ENCODE measurements at places on chromosomes 5 and 9.

DNA sequence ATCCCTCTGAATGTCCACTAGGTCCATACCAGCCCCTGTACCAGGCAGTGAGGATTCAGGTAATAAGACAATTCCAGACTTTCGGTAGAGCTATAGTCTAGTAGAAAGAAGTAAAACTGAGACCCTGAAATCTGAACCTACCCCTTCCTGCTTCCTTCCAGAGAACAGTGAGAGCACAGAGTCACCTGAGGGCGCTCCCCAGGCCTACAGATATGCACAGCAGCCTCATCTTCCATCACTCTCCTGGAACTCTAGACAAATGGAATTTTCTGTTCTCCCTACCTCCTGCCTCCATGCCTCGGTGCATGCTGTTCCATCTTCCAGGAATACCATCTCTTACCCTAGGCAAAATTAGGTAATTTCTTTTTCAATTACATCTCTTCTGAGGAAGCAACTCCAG lies 3.1 kb upstream of the GNA14 start:
- DNase-seq, result no peak

GRCh38 chr5:96232602-96233001 lies 200.4 kb downstream of the PCSK1 start:
- no peak for DNase-seq

DNA sequence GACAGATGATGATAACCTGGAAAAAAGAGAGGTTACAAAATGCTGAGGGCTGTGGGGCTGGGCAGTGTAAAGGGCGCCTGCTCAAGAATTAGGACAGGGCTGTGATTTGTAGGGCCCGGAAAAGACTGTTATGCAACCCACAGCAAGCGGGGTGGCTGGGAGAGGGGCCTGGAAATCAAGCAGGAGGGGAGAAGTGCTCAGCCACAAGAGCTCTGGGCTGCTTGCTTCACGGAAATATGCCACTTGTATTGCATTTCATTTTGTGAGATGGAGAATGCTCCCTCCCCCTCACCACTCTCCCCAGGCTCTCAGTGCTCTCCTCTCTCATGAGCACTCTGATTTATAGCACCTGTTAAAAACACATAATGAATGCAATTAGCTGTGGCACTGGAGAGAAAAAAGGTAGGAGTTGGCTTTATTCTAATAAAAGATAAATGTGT lies 8.4 kb upstream of the HAND1 start:
- DNase-seq, result no peak

GRCh38 chr5:6184481-6184880 lies 193.9 kb downstream of the MED10 start:
- DNase-seq, result no peak

DNA sequence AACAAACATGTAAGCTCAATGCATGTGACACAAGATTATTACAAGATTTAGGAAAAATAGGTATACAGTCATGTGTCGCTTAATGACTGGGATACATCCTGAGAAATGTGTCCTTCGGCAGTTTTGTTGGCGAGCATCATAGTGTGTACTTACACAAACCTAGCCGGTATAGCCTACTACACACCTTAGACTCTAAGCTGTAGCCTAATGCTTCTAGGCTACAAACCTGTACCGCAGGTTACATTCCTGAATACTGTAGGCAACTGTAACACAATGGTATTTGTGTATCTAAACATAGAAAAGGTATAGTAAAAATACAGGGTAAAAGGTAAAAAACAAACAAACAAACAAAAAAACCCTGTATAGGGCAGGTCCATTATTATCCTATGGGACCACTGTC lies 27.7 kb downstream of the MSX2 start:
- DNase-seq, result no peak

GRCh38 chr5:36041537-36041845 lies 25.2 kb downstream of the UGT3A2 start:
- no peak for DNase-seq

DNA sequence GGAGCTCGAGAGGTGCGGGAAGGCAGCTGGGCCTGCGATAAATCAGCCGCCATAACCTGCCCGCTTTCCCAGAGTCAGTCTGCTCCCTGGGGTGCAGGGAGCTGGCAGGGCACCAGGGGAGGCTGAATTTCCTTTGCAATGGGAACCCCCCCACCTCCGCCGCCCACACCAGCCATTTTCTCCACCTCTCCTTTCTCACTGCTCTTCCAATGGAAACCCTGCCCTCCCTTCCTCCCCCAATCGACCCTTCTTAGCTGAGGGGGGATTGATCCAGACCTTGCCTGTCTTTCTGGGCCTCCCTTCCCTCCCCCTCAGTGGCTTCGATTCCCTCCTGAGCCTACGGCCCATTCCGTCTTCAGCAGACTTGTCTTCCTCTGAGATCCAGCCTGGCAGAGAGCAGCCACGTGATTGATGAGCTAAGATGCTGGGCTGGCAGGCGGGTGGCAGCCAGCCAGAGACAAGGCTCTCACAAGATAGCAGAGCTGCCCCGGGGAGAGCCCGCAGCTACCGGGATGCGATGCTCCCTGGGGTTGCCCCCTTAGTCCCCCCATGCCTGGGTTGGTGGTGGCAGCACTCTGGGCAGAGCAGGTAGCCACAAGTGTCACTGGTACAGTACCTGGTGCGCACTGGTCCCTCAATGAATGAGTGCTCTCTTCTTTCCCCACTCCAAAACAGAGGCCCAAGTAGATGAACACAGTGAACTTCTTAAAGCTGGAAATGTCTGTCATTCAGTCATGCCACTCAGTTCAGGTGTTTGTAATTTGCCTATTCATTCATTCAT lies 53.7 kb upstream of the FABP6 start:
- peak; percentile 35 for DNase-seq

DNA sequence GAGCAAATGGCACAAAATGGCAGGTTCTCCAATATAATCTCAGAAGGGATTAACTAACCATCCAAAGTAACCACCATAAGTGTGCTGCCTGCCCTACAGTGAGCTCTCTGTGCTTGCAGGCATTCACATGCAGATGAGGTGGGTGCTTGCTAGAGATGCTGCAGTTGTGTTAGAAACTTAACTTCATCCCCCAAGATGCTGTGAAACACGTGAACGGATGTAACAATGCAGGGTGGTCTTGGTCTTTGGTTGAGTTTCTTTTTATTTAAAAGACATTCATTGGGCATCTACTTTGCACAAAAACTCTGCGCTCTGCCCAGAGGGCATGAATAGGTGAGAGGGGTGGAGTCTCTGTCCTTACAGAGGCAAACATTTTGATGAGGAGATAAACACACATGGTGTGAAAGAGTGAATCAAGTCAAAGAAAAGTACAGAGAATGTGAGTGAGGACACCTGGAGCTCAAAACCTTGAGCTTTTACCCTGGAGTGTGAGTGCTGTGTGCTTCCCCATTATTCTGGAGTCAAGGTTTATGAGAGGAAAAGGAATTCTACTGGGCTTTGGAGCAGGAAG lies 143.9 kb upstream of the DAP start:
- DNase-seq, result no peak

DNA sequence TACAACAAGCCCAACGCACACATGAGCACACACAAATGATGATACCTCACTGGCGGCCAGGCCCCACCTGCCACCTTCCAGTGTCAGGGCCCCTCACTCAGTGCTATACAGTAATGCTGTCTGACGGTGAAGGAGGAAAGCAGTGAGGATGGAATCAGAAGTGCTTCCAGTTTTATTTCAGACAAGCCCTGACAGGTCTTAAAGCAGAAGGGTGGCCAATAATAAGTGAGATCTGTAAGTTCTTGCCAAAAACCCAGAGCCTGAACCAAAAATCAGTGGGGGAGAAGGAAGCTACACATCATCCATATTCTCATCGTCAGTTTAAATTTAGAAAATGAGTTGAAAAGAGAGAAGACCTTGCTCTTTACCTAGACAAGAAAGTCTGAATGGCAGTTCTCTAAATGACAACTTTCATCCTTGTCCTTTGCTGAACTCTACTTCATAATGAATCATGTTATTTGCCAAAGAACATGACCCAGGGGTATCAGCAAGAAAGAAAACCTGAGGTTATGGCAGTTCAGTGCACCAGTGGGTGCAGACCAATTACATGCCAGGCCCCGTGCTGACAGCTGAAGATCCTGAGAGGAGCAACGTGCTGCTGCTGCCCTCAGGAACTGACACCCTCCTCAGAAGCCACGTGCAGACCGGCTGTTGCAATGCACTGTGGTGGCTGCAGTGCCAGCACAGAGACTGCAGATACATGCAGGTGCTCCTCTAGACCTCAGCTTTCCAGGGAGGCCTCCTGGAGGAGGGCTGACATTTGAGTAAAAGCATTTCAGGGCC lies 118.7 kb downstream of the DROSHA start:
- no peak for DNase-seq

- peak; percentile 67 for DNase-seq
Observed at GRCh38 chr9:84711936-84712335, 42.4 kb downstream of the NTRK2 start.

- no peak for DNase-seq
Observed at GRCh38 chr5:74127381-74128320, 501.7 kb downstream of the ARHGEF28 start.

DNA sequence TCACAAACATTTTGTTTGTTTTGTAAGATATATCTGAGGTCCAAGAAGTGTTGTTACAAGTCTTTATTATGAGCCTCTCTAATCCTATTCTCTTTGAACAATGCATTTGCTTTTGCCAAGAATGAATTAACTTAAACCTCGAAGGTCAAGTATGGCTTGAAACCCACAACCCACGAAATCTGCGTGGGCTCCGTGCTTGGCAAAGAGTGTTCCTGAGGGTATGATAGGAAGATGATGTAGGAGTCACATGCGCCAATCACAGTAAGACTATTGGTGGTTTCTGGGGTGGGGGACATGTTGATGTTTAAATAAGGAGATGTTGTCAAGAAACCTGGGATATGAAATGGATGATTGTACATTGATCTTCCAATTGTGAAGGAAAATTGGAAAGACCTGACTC lies 330.8 kb upstream of the RFX3 start:
- no peak for DNase-seq

DNA sequence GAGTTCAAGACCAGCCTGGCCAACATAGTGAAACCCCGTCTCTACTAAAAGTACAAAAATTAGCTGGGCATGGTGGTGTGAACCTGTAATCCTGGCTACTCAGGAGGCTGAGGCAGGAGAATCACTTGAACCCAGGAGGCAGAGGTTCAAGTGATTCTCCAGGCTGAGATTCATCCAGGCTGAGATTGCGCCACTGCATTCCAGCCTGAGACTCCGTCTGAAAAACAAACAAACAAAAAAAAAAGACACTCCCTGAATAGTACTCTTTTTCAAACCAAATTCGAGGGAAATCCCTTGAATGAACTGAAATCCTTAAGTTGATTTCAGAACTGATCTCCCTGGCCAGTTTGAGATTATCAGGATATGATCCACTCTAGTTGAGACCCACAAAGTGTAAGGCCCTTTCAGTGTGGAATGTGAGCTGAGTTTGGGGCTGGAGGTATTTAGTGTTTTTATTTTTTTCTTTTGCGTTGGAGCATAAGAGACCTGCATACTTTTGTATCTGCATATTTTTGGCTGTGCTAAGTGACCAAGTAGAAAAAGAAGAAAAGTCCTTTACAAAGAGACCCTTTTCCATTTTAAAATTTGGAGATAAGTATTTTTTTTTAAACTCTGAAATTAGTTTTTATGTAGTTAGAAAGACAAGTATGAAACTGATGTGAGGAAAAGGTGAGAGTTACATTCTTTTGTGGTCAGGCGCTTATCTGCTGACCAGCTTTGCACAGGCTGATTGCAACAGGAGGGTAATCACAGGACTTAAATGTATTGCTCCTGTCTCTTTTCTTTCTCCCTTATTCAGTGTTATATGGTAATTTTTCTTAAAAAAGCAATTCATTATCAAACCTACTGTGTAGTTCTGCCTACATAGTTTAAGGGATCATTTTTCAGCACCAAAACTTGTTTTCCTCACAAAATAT lies 42.9 kb downstream of the TMEFF1 start:
- no peak for DNase-seq

DNA sequence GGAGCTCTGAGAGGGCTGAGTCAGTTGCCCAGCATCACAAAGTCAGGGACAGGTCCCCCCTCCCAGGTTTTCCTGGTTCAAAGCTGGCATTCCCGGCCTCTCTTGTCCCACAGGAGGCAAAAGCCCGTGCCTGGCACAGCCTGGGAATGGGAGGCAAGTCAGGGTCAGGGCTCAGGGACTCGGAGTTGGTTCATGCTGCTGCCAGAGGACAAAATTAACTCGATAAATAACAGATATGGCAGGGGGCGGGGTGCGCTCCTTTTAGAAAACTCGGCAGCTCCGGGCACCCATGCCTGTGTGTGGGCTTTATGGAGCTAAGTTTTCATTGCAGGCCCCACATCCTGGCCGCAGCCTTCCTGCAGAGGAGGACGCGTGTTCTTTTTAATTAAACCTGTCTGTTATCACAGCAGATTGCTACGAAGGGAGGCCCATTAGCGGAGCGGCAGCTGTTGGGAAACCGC lies 62.8 kb upstream of the LMX1B start:
- no peak for DNase-seq

- DNase-seq, result no peak
Observed at GRCh38 chr5:3400659-3401058, 195.0 kb upstream of the IRX1 start.

GRCh38 chr9:119370816-119371215 lies 1.6 kb upstream of the BRINP1 start:
- peak; percentile 5 for DNase-seq

DNA sequence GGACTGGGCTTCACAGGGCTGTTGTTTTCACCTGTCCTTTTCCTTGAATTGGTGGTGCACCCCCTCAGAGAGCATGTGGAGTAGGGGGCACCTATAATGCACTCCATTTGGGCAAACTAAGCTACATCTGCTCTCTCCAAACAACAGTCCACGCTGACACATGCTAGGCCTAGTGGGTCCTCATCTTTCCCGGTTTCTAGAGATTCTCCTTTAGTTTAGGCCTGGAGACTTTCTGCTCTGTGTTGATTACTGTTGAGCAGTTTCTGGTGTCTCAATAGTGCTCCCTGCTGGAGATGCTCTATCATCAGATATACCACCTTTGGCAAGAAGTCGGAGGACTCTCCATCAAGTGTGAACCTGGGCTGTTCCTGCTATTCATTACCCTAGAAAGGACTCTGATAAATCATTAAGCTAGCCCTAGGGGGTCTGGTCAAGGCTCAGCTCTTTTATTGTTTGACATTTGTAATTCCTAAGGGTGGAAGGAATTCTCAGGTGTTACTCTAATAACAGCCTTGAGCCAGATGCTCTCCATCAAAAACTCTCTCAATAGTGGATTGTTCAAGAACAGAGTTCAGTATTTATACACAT lies 64.0 kb upstream of the FYB1 start:
- DNase-seq, result no peak

Data from anterior cingulate cortex (tissue), 58 donors.